CD8-positive, alpha-beta memory T cell (primary cell): ENCODE measurements at places on chromosomes 5 and 9. TPM values are rescaled to one million over a fixed set of nuclear protein-coding genes. Genes with fewer than 3 reads are reported as not detected.
A peak's percentile ranks its signal among the peaks of the same experiment; 100 is the strongest.

GRCh38 chr5:149707097-149707496, 23.0 kb upstream of the PPARGC1B start:
- DNase-seq, result no peak
- H3K36me3 ChIP-seq, result no peaks in the 10 kb centered on the region
- no peaks in the 10 kb centered on the region for H3K4me1 ChIP-seq
- no peaks in the 10 kb centered on the region for H3K27me3 ChIP-seq

GRCh38 chr9:113222482-113222841, 1.1 kb downstream of the SLC31A1 start:
- H3K4me1 ChIP-seq, result peaks cover 34% of the 10 kb centered on the region
- H3K27me3 ChIP-seq, result no peaks in the 10 kb centered on the region
- peak overlapping the region; percentile 96 for H3K4me3 ChIP-seq
- DNase-seq, result no peak
- H3K27ac ChIP-seq, result peak overlapping the region; percentile 91

- H3K27me3 ChIP-seq, result no peaks in the 10 kb centered on the region
- no peaks in the 10 kb centered on the region for H3K36me3 ChIP-seq
- H3K4me3 ChIP-seq, result no peak overlapping the region
- H3K4me1 ChIP-seq, result no peaks in the 10 kb centered on the region
Observed at GRCh38 chr5:115458003-115458409, 86.6 kb downstream of the FEM1C start.

GRCh38 chr9:112969730-112970129, 42.3 kb downstream of the ZNF883 start:
- no peaks in the 10 kb centered on the region for H3K36me3 ChIP-seq
- no peaks in the 10 kb centered on the region for H3K27me3 ChIP-seq
- H3K4me3 ChIP-seq, result no peak overlapping the region
- no peak for DNase-seq

Gene SPARC
- 0.31 TPM for total RNA-seq
